ENCODE measurements at places on chromosomes 11 and 22.

GRCh38 chr11:67400942-67401494, 640 bp downstream of the PPP1CA start:
- no peak for DNase-seq

DNA sequence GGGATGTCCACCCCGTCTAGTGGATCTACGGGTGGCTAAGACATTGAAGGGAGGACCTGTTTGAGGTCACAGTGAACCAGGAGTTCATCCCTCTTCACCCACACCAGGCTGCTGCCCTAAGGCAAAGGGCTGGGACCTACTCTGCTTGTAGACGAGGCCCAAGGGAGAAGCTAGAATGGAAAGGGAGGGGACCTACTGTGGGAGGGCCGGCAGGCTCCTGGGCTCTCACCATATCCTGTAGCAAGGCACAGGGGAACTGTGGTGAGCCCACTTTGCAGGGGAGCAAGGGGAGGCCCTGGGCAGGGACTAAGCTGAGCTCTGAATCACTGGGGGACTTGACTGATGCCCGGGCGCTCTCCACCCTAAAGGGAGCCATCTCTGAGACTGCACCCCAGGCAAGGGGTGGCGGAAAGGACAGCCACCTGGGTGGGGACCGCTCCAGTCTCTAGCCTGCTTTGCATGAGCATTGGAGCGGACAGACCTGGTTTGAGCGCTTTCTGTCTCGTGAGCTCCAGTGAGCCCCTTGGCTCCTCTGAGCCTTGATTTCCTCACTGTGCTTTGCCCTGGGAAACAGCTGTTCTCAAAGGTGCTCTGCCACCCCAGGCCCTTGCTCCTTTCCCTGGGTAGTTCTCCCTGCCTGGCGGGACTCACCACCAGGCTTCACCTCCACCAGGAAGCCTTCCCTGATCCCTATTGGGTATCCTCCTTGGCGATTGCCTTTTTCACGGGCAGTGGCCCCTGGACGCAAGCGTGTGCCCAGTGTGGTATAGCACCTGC, 24.2 kb downstream of the PARVG start:
- DNase-seq, result no peak

DNA sequence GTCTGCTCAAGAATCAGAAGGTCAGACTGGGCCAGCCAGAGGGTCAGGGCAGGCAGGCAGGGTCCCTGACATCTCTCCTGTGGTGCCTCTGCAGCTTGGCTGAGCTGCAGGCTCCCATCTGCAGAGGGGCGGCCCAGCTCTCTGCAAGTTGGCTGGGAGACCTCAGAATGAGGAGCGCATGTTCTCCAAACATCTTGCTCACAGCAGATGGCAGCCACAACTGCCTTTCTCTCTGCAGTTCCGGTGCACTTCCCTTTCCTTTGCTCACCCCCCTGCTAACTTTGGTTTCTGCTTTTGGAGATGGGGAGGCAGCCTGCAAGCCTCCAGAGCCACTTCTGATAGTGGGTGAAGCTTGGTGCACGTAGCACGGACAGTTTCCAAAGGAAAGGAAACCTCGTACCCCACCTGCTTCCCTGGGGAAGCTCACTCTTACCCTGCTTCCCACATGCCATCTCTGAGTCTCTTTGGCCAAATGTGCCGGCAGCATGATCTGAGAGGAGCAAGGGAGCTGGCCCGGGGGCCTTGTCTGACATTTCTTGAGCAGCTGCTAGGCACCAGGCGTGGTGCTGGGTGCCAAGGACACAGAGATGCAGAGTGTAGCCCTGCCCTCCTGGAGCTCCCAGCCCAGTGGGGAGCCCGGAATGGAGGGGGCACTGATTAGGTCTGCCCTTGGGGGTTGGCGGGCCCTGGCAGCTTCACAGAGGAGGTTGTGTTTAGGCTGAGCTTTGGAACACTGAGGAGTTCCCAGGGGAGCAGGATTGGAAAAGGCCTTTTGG, 18.2 kb downstream of the DAGLA start:
- no peak for DNase-seq

DNA sequence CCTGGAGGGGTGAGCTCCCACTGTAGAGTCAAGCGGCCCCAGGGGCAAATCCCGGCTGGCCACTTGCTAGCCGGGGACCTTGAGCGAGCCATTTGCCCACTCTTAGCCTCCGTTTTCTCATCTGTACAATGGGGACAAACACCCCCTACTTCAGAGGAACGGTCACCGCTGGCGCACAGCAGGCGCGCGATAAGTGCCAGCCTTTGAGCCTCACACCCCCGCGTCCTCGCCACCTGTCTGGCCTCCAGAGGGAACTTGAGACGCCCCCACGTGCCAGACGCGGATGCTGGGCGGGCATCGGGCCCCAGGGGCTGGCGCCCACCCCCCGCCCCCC, 72.6 kb upstream of the TCF20 start:
- DNase-seq, result peak; percentile 45

DNA sequence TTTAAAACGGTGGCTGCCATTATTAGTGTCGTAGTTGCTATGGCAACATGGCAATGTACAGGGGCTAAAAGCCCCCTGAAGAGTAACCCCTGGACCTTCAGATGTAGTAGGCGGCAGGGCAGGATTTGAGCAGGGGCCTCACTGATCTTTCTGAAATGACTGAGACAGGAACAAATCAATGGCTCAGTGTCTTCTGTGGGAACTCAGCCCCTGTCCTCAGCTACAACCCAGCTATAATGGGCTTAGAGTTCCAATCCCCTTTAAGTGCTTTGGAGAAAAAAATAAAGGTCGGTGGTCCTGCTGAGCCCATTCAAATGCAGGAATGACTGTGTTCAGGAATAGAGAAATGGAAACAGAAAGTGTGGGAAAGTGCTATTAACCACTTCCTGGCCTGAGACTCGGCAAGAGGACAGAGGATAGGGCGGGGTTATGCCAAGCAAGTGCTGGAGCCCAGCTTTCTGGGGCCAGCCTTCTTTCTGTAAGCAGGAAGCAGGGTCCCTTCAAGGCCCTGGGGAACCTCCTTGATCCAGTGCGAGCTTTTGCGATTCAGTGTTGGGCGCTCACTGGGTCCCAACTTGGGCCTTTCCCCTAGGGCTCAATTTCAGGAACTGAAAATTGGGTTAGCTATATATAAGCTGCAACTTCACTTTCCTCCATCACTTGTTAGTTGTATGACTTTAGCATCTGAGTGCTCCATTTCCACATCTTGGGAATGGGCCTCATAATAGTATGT, 6.1 kb upstream of the CD82 start:
- DNase-seq, result no peak

- DNase-seq, result no peak
Observed at GRCh38 chr11:73072935-73073481, 69.1 kb downstream of the FCHSD2 start.

- no peak for DNase-seq
Observed at GRCh38 chr11:93907901-93908300, 57.5 kb upstream of the VSTM5 start.

DNA sequence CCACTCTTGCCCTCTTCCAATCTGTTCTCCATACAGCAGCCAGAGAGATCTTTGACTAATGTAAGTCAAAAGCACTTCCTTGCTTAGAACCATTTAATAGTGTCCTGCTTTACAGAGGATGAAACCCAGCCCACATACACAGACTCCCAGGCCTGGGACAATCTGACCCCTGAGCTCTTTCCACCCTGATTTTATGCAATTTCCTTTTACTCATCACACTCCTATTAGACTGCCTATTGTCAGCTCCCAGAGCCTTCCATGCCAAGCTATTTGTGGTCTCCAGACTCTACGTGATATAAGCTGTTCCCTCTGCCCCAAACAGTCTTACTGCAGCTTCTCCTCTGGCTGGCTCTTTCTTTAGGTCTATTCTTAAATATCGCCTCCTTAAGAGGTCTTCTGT, 28.1 kb downstream of the ME3 start:
- no peak for DNase-seq

GRCh38 chr22:29072193-29072978, 449 bp upstream of the KREMEN1 start:
- DNase-seq, result peak; percentile 43

DNA sequence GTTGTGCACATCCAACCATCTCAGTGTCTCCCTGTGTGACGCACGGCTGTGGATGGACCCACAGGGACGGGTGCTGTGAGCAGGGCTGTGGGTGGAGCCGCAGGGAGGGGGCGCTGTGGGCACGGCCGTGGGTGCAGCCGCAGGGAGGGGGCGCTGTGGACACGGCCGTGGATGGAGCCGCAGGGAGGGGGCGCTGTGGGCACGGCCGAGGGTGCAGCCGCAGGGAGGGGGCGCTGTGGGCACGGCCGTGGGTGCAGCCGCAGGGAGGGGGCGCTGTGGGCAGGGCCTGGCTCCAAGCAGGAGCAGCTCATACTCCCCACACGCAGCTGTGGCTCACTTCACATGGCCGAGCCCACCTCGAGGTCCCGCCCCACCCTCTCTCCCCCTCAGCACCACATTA, 6.0 kb upstream of the MAPK11 start:
- no peak for DNase-seq

GRCh38 chr11:1337647-1338007, 28.2 kb upstream of the TOLLIP start:
- no peak for DNase-seq

DNA sequence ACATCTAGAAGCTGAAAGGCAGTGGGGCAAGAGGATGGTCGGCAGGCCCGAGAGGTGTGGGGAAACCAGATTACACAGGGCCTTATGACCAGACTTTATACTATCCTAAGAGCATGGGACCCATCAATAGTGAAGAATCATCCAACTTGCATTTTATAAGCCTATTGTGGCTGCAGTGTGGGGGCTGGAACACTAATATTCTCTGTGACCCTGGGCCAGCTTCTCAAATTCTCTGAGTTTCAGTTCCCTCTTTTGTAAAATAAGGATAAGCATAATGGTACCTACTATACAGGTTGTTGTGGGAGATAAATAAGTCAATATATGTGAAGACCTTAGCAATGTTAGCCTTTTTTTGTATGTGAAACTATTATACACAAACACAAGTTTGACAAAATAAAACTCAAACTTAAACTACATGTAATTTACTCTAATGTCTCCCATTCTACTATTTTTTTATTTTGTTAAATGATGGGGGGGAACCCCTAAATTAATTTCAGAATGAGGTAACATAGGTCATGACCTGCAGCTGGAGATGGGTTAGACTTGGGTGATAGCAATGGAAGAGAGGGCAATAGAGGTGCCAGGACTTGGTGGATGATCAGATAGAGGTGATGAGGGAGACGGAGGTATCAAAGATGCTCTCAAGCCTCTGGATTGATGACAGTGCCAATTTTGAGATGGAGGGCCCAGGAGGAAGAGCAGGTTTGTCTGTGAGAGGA, 30.1 kb downstream of the SMCO4 start:
- no peak for DNase-seq

DNA sequence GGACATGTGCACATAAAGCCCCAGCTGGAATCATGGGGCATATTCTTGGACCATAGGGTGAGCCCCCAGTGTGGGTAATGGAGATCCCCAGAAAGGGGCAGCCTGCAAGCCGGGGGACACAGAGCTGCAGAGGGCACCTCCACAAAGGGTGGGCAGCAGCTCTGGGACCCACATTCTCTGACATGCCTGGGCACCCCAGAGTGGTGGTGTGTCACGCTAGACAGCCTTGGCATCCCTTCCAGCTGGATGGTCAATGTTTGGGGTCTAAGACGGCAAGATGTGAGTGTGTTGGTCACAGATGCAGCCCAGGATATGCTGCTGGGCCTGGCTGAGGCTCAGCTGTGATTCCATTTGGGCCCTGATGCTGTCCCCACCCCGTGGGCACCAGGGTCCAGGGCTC, 9.7 kb downstream of the ADORA2A start:
- DNase-seq, result no peak

DNA sequence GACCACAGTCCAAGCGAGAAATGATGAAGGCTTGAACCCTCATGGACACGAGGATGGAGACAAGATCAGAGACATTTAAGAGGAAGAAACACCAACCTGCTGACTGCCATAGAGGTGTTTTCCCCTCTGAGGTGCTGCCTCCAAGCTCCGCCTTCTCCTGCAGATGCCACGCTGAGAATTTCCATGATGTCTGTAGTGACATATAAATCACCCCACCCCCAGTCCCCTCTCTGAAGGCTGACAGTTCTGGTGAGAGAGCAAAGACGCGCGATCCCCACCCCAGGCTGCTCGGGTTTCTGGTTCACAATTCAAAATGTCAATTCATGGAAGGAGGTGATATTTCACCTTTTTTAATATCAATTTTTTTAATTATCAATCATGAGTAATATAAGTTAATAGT, 28.2 kb downstream of the LRRC32 start:
- DNase-seq, result no peak

DNA sequence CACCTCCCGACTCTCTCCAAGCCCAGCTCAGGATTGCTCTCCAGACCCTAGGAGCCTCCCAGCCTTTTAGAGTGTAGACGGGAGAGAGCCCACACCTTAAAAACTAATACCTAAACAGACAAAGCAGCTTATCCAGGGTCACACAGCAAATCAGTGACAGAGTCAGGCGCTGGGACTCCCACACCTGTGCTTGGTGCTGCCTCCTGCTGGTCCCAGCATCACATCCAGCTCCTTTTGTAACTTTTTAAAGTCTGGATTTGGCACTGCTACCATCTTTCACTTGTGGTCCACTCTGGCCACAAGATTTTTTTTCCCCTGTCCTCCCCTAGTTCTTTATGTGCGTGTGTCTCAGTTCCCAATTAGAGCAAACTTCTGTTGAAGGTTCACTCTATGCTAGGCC, 4.7 kb downstream of the ANO1 start:
- DNase-seq, result no peak

GRCh38 chr22:38455530-38456271, 702 bp upstream of the KCNJ4 start:
- no peak for DNase-seq

- no peak for DNase-seq
Observed at GRCh38 chr11:4890279-4890678, 8.6 kb downstream of the OR51T1 start.

GRCh38 chr11:16867097-16867496, 128.7 kb downstream of the C11orf58 start:
- no peak for DNase-seq

- no peak for DNase-seq
Observed at GRCh38 chr11:32706985-32707741, 87.3 kb downstream of the CCDC73 start.

- no peak for DNase-seq
Observed at GRCh38 chr22:45781459-45781858, 109.8 kb downstream of the ATXN10 start.

DNA sequence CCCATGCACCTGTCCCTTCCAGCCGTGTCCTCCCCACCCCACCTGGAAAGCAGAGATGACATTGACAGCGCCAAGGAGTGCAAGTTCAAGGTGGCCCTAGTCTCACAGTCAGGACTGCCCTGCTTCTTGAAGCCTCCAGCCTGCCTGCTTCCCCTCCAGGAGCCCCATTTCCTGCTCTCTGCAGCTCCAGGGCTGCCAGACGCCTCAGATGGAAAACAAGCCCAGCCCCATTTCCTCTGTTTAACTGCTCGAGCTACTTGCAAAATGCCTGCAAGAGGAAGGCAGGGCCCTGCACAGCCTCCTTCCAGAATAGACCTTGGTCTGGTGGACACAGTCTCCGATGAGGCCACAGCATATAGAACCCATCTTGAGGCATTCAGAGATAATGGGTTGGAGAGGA, 5.0 kb upstream of the DGKZ start:
- DNase-seq, result no peak

DNA sequence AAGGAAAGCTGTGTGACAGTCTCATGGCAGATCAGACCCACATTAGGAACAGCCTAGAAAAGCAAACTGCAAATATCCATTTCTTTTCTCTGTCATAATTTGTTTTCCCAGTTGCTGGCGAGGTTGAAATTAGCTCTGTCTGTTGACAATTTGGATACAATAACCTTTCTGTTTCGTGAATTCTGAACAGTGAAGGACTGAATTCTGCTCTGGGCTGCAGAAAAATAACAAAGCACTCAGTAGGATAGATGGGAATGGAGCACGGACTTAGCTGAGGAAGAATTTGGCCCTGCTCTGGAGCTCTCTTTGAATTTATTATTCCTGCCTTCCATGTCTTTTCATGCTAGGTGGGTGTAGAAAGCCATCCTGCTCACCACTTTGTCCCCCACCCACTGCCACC, 140.3 kb downstream of the RRAS2 start:
- DNase-seq, result no peak

Measured in NCI-H1092 (cell line).